Activated naive CD4-positive, alpha-beta T cell (primary cell): ENCODE measurements at places on chromosomes 2 and 18.

- DNase-seq = no peak
Observed at GRCh38 chr2:181683518-181684453, 3.5 kb upstream of the NEUROD1 start.

- no peak for DNase-seq
Observed at GRCh38 chr2:222993920-222994650, 57.9 kb upstream of the KCNE4 start.

DNA sequence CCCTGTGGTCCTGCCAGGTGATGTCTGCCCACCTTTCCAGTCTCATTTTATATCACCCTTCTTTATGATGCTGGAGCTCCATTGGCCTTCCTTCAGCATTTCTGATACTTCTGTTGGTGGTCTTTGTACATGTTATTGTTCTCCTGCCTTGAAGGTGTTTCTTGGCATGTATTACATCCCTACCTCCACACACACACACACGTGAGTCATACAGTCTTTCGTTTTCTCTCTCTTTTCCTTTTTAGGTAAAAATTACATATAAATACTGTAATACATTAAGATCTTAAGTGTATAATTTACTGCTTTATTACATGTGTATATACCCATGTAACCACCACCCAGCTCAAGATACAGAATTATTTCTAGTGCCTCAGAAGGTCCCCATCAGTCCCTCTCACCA lies 10.2 kb upstream of the ADGRF3 start:
- DNase-seq = no peak

- DNase-seq = no peak
Observed at GRCh38 chr2:132599556-132599955, 70.4 kb downstream of the LYPD1 start.

- no peak for DNase-seq
Observed at GRCh38 chr2:43075054-43075593, 151.3 kb downstream of the ZFP36L2 start.

GRCh38 chr18:46866523-46866922 lies 50.8 kb downstream of the PIAS2 start:
- DNase-seq = no peak

GRCh38 chr2:217225596-217225995 lies 365.7 kb upstream of the TNP1 start:
- no peak for DNase-seq

DNA sequence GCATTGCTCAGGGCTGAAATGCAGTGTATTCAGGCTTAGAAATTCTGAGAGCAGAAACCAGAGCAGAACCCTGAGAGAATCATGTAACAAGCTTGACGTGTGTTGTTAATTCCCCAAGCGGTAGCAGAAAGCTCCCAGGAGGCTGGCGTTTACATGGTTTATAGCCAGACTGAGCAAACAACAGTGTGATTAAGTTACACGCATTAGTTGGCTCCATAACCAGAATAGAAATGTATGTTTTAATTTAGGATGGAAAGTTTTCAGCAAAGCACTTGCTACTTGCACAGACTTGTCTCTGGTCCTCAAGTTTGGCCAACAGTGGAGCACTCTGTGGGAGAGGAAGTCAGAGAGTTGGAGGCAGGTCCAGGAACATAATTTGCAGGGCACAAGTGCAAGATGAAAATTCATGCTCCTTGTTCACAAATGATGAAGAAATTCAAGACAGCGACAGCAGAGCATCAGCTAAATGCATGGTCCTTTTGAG lies 69.3 kb downstream of the MAPK4 start:
- no peak for DNase-seq

DNA sequence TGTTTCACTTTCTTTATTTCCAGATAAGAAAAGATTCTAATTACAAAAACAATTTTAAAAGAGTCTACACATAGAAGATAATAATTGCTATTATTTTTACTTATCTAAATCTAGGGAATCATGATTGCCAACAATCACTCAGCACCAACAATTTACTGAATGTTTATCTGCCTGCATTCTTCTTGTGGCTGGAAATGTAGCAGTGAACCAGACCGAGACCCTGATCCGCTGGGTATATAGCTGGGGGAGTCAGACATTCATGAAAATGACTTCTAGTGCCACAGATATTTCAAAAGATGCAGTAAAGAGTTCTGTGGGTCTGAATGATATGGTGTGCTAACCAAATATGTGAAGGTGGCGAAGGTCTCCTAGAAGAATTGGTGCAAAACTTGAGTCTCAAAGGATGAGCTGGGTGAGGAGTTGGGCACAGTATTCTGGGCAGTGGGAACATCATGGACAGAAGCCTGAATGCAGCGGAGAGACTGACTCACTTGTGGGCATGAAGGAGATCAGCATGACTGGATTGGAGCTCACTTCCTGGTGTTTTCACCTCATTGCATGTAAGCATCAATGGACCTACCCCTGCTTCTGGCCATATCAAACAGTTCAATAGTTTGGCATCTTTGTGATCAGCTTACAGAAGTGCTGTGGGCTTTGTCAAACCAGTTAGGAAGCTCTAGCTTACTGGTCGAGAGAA lies 26.1 kb upstream of the FN1 start:
- DNase-seq = no peak

GRCh38 chr18:73715210-73715670 lies 432.4 kb downstream of the FBXO15 start:
- no peak for DNase-seq

- DNase-seq = no peak
Observed at GRCh38 chr2:206079699-206080465, 6.1 kb downstream of the INO80D start.

DNA sequence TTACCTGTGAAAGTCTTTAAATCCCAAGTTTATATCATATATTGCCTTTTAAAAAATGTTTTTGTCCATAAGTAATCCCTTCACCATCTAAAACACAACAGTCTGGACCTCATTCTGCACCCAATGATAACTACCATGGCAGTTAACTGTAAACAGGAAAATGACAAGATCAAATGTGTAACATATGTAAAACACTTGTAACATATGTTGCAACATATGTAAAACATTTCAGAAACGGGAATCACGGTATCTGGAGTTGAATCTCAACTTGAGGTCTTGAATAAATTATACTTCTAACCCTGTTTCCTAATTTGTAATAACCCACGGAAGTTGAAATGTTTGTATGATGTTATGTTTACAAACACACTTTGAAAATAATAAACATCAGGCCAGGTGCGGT lies 6.2 kb downstream of the LRPPRC start:
- no peak for DNase-seq

GRCh38 chr18:77170890-77171410 lies 38.4 kb upstream of the MBP start:
- DNase-seq = no peak

GRCh38 chr2:224196810-224197209 lies 157.7 kb upstream of the SERPINE2 start:
- DNase-seq = no peak

DNA sequence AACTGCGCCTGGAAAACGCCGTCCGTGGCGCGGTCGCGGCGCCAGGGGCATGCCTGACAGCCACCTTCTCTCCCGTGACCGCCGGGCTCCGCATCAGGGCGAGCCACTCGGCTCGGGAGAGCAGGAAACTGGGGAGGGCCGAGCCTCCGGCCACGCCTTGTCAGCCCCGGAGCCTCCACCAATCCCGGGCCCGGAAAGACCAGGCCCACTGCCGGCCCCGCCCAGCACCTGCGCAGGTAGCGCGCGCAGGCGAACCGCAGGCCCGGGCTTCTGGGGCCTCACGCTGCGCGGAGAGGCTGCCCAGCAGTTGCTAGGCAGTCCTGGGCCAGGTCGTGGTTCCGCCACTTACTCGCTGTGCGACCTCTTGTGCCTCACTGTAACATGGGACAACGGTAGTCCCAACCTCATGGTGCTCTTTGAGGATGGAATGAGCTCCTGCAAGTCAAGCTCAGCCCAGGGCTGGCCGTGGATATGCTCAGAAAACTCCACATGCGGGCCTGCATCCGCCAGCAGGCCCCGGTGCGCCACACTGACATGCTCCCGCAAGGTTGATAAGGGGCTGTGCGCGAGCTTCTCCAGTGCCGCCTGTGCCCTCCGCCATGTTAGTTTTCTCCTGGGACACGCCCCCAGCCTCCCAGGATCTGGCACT lies 97.1 kb downstream of the INHBB start:
- DNase-seq = no peak

GRCh38 chr2:60507211-60507965 lies 46.1 kb downstream of the BCL11A start:
- DNase-seq = no peak

DNA sequence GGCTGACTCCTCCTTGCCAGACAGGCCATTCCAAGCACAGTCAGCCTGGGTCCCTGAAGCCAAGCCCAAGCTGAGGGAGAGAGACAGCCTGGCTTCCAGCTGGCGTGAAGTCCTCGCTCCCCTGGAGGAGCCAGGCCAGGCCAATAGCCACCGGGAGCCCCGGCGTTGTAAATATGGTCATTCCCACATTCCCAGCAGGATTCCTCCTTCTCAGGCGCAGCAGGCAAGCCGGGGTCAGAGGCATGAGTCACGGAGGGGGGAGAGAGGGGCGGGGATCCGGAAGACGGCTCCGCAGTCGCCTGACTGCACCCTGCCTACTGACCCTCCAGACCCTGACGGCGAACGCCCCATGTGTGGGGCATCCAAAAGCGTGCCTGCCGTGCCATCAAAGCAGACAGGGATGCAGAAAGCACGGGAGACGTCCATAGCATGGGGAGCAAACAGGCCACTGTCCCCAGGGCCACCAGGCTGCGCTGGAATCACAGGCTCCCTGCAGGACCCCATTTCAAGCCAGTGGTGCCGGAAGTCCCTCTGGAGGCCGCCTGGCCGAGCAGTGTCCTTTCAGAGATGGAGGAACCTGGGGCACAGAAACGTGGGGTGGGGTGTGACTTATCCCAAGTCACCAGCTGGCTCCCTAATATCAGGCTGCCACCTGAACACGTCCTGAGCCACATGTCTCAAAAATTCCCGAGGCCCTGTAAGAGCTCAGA lies 48.2 kb downstream of the TWIST2 start:
- DNase-seq = no peak

- DNase-seq = no peak
Observed at GRCh38 chr2:162556996-162557395, 213.1 kb downstream of the GCA start.

DNA sequence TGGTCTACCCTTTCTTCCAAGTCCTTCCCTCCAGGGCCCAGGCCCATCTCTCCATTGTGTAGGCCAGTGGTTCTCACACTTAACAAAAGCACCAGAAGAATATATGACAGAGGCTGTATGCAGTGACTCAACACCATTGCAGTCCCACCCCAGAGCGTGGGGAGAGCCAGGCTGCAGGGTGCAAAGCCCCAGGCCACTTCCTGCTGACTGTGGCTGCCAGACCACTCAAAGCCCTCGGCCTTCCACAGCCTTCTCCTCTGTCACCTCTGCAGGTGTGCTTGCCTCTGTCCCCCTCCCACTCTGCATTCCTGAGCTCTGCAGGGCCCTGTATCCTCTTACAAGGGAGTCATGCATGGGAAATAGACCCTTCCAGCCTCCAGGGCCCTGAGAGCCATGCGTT lies 40.4 kb upstream of the ARHGEF4 start:
- DNase-seq = no peak

DNA sequence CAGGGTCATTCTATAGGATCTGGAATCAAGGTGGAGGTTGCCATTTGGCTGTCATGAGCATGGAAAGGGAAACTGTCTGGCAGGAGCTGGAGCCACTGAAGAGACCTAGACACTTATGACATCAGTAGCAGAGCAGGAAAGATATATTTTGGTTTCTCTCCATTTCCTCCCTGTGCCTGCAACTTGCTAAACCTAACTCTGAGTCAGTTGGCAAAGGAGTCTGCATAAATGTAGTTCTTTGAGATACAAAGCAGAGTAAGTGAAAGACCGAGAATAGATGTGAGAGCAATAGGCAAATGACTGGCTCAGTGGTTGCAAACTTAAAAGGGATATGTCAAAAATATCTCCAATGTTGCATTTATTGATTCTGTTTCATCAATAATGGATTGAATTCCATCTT lies 757.7 kb downstream of the KCNJ3 start:
- DNase-seq = no peak

GRCh38 chr2:236915726-236916125 lies 170.0 kb upstream of the COPS8 start:
- no peak for DNase-seq

GRCh38 chr2:42949125-42949524 lies 156.7 kb upstream of the HAAO start:
- no peak for DNase-seq

DNA sequence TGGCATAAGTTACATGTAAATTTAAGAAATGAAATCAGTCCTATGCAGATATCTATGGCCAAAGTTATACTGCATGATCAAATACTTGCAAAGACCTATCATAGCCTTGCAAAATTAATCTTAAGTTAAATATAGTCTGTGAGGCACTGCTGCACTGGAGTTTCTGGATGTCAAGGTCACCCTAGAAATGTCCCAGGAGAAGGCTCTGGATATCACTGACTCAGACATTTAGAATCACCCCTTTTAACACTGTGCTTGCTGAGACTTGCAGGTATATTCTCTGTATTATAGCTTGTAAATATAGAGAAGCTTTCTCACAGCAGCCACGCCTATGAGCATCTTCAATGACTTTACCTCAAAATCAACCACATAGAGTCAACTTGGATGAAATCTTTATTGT lies 51.5 kb downstream of the ETAA1 start:
- no peak for DNase-seq

DNA sequence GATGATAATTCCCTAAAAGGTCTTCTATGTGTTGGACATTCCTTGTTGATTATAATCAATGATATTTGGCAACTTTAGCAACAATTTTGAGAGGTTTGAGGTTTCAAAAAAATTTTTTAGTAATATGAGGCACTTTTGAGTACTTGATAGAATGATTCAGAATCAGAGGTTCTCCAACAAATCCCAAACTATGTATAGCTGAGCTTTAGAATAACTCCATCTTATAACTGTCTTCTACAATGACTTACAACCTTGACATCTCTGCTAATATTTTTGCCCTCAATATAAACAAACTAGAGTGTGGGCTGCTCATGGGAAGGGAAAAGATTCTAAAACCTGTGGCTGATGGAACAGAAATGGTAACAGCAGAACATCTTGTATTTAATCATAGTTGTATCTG lies 21.5 kb upstream of the SERPINB7 start:
- no peak for DNase-seq

DNA sequence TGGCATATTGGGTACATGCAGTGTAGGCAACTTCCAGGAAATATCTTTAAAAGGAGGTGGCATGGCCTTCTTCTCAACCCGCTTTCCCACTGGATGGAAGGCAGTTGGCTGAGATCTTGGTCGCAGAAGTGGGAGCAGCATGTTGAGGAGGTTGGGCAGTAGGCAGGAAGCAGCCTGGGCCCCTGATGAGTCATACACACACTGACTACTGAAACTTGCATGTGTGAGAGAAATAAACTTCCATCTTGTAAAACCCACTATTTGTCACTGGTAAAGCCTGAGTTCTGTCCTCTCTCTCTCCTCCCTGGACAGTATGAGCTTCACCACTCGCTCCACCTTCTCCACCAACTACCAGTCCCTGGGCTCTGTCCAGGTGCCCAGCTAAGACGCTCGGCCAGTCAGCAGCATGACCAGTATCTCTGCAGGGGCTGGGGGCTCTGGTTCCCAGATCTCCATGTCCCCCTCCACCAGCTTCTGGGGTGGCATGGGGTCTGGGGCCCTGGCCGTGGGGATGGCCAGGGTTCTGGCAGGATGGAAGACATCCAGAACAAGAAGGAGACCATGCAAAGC lies 233.8 kb upstream of the SPRED2 start:
- DNase-seq = no peak
